ENCODE measurements at places on chromosomes 7 and 10. TPM values are rescaled to one million over a fixed set of nuclear protein-coding genes. Genes with fewer than 3 reads are reported as not detected.

The MCM10 gene
- total RNA-seq: 49.7 TPM

The HHEX gene
- total RNA-seq: 2.6 TPM

The GPR26 gene
- not detected for total RNA-seq

The PLOD3 gene
- total RNA-seq: 90.0 TPM

The BAIAP2L1 gene
- total RNA-seq: 11.1 TPM

The MRC1 gene
- total RNA-seq: 0.03 TPM

The CYP26C1 gene
- not detected for total RNA-seq

DNA sequence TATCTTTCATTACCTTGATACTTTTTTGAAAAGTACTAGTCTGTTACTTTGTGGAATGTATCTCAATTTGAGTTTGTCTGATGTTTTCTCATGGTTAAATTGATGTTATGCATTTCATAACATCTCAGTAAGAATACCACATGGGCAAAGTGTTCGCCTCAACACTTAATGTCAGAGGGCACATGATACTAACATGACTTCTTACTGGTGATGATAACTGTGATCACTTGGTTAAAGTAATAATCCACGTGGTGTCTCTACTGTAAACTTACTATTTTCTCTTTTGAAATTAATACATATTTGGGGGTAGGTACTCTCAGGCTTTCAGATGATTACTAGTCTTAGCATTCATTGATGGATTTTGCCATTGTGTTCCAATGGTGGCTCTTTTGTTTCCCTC is 2.2 kb downstream of the SDHAF3 start:
- DNase-seq: no peak

DNA sequence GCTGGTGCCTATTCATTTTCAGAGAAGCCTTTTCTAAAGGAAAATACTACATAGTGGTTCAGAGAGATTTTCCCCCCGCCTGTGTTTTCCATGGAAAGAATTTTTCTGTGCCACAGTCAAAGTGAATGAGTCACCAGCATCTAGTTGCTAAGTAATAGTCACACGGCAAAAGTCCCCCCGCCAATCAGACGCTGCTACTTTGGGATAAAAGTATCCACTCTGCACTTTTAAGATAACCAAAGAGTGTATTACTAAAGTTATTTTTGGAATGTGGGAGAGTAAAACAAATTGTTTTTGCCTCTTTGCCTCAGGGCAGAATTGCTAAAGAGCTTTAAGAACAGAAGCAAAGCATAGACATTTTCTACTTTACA is 23.5 kb downstream of the ABLIM1 start:
- DNase-seq: peak; percentile 69

GRCh38 chr7:91043924-91044645 is 220.1 kb upstream of the FZD1 start:
- DNase-seq: no peak

GRCh38 chr7:5657901-5658300 is 123.6 kb downstream of the RNF216 start:
- no peak for DNase-seq

DNA sequence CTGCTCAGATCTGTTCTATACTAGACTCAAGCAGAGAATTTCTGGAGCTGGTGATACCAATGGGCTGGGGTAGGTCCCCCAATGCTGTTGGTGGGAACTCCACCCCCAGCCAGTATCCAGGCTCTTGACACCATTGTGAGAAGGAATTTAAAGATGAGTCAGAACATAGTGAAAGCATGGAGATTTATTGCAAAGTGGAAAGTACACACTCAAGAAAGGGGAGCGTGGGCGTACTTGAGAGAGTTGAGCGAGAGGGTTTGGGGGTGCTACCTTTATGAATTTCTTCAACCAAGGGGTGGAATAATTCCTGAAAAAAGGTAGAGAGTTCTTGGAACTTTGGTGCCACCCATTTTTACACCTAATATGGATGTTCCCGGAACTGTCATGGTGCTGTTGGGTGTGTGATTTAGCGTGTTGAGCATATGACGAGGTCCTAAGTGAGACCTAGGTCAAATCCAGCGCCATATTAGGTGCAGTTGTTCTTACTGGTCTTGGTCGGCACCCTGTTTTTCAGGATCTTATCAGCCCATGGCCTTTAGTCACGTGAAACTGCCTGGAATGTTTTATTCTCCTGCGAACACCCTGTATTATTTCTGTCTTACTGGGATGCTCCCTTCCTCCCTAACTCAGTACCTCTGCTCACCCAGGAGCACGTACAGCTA is 122.0 kb upstream of the AHR start:
- no peak for DNase-seq

GRCh38 chr7:34655384-34655783 is 2.6 kb upstream of the NPSR1 start:
- DNase-seq: no peak

GRCh38 chr7:118305671-118306070 is 81.2 kb downstream of the ANKRD7 start:
- peak; percentile 38 for DNase-seq
